Naive thymus-derived CD4-positive, alpha-beta T cell (primary cell): ENCODE measurements at places on chromosomes 7 and 10.

- DNase-seq = no peak
These were observed 43.3 kb downstream of the RTKN2 start for GRCh38 chr10:62225362-62225761.

DNA sequence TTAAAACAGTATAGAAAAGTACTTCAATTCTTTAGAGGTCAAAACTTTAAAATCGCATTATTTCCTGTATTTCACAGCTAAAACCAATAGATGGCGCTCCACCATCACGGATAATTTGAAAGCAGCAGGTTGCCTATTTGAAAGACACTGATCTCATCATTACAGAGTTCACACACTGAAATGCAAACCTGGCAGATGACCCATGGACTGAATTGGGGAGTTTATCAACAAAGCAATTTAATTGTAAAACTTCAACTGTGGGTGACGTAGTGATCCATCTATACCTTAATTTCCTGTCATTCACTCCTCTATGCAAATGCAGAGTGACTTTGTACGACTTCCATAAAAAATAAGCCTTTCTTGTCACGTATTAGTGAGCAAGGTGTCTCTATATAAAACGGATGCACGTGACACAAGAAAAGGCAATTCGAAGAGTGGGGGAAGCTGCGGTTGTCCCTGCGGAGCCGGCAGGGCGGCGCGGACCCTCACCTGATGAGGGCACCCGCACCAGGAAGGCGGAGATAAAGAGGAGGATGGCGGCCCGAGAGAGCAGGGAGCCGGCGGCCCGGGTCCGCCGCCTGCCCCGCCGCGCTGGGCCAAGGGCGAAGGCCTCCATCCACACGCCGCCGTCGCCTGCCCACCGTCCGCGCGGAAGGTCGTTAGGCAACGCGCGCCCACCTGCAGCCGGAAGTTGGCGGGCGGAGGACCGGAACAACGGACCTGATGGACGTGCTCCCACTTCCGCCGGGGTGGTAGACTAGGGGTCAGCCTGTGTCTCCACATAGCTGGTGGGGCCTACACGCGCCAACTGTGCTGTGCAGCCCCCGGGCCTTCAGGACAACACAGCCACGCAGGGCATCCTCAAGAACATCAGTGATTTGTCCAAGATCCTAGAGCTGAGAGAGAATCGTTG is at the start of gene ZPBP:
TSS of gene ZPBP (minus strand) at position 668 of the 913 bp plus-strand sequence. CDS start at position 616, 52 bp downstream.
- DNase-seq = peak; percentile 58

GRCh38 chr10:5570979-5571810 is 46.4 kb downstream of the CALML3 start:
- no peak for DNase-seq

DNA sequence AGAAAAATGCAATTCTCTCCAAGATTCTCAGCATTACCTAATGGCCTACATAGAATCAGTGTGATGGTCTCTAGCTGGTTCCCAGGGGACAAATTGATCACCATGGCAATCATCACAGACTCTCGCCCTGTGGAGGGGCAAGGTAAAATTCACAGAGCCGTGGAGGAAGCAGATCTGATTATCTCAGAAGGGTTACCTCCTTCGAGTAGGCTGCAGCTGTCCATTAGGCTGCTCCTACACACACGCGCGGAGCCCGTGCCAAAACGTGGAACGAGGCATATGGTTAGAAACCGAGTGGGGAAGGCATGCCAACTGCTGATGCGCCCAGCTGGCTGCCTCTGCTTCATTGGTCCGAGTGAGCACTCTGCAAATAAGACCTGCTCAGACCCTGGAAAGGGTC is 52.8 kb upstream of the PTER start:
- no peak for DNase-seq

DNA sequence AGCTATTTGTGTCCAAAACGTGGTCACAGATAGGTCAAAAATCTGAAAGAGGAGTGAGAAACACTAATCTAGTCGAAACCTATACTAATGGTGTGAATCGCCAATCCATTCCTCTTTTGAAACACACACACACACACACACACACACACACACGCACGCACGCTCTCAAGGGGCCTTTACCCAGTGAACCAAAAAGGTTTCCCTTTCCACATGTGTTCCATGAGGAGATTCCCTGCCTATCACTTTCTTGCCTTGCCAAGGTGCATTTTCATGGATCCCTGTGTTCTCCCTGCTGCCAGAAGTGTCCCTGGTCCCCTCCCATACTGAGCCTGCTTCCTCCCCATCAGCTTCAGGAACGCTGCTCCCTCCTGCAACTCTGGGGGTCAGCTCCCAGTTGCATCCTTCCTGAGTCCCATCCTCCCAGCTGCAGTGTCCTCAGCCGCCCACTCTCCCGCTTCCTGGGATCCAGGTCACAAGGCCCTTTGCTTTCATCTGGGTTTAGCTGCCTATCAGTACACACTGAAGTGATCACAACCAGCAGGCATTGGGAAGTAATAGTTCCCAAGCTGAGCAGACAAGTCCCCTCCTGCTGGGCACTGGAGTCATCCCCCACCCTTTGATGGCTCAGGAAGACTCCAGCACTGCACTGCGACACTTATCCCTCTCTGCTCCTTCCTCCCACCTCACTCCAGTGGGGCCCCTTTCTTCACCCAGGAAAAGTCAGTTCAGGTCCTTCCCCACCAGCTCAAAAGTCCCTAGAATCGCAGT is 49.2 kb upstream of the KCNMA1 start:
- DNase-seq = no peak

DNA sequence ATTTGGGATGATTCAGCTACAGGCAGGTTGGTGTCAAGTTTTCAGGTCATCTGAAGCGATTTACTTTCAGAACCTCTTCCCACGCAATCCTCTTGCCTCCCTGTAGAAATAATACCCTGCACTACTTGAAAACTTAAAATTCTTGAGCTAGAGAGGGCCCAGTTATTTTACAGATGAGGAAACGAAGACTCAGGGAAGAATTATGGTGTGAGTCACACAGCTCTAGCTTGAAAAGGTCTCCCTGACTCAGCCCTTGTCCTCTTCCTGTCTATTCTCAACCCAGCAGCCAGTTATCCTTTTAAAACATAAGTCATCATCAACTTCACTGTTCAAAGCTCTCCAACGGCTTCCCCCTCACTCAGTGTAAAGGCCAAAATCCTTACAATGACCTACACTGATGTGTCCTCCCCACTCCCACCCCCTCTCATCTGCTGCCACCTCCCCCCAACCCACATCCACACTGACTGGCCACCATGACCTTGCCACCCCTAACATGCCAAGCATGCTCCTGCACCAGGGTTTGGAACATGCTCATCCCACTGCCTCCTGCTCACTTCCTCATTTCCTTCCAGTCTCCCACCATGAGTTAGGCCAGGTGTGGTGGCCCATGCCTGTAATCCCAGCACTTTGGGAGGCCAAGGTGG is 3.4 kb downstream of the DNMBP start:
- DNase-seq = no peak

DNA sequence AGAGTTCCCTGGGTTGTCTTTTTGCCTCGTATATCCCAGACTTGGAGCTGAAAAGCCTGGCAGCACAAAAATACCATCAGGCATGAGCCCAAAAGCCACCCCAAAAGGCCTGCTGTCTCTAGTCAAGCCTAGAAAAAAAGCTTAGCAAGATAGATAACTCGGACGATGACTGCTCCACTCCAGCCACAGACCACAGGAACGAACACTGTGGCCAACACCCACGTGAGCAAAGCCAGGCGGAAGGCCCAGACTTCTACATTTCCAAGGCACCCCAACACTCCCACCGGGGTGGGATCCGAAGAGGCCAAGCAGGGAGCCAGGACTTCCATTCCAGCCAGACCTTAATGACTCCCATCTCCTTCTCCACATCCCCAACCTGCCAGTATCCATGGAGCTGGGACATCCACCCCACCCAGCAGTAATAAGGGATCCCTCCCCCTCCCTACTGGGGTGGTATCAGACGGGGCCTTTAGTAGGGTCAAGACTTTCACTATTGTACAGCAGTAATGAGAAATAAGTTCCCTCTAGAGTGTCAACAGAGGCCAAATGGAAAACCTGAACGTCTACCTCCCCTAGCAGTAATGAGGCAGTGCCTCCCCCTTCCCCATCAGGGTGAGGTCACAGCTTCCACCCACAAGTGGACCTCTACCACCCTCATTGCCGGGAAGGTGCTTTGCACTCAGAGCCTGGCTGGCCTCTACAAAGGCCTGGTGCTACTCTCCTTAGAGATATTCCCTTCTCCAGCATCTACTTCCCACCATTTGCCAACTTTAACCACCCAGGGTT is 23.0 kb downstream of the PRLHR start:
- no peak for DNase-seq

- no peak for DNase-seq
These were observed 556.4 kb downstream of the AUTS2 start for GRCh38 chr7:70154521-70155180.

DNA sequence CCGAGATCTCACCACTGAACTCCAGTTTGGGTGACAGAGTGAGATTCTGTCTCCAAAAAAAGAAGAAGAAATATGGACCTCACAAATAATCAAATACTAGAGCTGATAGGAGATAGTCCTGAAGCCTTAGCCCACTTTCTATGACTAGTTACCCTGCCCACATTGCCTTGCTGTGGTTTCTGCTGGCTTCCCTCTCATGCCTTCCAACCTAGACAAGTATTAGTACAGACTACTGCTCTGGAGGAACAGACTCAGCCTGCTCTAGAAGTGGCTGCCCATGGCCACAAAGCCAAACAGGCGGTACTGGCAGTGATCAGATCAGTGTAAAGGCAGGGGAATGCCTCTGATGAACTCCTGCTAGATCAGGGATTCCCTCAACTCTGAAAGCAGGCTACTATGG is 89.7 kb upstream of the PRKAR2B start:
- no peak for DNase-seq

GRCh38 chr7:104955276-104955675 is 58.7 kb upstream of the KMT2E start:
- no peak for DNase-seq

- no peak for DNase-seq
These were observed 18.3 kb downstream of the GPER1 start for GRCh38 chr7:1106063-1106792.

DNA sequence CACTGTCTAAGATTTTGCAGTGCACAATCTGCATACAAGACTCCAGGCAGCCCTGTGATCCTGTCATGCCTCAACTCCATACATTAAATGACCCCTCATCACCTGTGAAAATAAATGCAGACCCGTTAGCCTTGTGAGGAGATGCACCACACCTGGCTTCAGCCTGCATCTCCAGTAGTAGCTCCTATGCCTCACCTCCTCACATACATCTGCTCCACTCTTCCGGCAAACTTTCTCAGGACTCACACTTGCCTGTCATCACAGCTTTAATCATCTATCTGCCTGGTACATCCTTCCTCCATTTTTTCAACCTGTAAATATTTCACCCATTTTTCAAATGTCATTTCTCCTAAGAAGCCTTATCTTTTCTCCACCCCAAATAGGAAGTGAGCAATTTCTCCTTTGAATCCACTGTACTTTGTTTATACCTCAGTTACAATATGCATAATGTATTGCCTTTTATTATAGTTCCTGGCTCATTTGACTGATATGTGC is 39.3 kb upstream of the ABCB5 start:
- DNase-seq = no peak

DNA sequence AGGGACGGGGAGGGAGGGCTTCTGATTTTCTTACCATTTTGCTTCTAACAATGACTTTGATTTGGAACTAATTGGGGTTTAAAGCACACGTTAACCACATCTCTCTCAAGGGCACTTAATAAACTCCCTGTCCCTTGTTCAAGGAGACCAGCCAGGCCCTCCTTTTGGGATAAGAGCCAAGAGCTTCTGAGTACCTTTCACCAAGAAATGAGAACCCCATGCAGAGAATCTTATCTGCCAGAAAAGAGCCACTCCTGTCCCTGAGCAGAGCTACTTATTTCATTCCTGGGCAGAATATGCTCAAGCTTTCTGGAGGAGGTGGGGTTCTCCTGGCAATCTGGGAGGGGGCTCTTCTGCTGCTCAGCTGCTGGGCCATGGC is 574.6 kb downstream of the GALNT17 start:
- no peak for DNase-seq

DNA sequence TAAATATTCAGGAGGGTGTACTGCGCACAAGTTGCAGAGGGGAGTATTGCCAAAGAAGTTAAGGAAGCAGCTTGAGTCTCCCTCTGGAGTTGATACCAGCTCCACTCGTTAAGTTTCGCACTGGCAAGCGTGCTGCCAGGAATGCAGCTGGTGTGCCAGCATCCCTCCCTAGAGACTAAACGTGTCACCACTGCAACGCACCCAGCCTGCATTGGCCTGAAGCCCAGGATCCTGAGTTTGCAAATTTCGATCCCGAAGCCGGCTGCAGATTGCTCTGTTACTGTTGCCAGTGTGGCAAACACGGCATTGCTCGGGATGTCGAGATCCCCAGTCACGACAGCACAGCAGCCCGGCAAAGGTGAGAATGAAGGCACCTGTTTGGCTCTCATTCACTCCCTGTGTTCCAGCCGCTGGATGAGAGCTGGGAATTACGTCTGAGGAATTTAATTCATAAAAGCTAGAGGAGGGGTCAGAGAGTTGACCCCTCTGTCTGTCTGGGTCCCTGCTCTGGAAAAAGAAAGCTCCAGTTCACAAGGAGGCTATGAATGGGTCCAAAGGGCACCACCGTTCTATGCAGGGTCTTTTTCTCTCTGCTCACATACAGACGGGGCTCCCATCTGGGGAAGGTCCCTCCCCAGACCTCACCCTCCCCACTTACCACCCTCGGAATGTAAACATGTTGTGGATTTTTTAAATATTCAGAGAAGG is 61.0 kb downstream of the NRP1 start:
- no peak for DNase-seq

DNA sequence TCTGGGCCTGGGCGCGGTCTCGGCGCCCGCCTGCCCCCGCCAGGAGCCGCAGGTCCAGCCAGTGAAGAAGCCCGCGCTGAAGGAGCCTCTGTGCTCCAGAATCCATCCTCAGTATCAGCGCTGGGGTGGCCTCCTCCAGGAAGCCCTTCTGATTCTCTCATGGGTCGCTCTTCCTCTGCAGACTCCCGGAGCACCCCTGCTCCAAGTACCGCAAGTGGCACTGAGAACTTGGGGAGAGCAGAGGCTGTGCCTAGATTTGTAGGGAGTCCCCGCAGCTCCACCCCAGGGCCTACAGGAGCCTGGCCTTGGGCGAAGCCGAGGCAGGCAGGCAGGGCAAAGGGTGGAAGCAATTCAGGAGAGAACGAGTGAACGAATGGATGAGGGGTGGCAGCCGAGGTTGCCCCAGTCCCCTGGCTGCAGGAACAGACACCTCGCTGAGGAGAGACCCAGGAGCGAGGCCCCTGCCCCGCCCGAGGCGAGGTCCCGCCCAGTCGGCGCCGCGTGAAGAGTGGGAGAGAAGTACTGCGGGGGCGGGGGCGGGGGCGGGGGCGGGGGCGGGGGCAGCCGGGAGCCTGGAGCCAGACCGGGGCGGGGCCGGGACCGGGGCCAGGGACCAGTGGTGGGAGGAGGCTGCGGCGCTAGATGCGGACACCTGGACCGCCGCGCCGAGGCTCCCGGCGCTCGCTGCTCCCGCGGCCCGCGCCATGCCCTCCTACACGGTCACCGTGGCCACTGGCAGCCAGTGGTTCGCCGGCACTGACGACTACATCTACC is at the start of gene ALOX5:
TSS of gene ALOX5 (plus strand) at position 641 of the 774 bp plus-strand sequence. CDS start at position 705, 64 bp downstream.
- peak; percentile 19 for DNase-seq

GRCh38 chr10:107379601-107380000 is 215.1 kb upstream of the SORCS1 start:
- DNase-seq = no peak
